ENCODE measurements at places on chromosomes 2 and 18.

DNA sequence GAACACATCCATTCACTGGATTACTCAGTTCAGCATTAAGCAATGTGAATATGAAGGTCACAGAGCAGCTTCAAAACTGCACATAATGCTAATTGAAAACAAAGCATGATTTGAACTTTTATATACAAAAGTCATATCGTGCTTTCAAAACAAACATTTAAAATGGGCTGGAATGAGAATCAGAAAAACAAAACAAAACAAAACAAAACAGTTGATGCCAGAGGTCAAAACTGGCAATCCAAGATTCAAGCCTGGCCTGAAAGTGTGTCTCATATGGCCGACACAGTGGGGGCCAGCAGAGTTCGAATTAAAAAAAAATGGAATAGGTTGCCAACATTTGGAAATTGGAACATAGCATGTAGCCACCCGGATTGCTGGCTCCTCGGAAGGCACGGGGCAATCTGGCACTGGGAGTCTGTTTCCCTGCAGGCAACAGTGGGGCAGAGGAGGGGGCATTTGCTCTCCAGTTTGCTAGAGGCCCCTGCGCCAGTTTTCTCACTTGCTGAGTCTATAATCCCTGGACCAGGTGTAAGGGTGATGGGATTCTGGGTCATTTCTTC lies 294.4 kb downstream of the ZNF521 start:
- DNase-seq: no peak

DNA sequence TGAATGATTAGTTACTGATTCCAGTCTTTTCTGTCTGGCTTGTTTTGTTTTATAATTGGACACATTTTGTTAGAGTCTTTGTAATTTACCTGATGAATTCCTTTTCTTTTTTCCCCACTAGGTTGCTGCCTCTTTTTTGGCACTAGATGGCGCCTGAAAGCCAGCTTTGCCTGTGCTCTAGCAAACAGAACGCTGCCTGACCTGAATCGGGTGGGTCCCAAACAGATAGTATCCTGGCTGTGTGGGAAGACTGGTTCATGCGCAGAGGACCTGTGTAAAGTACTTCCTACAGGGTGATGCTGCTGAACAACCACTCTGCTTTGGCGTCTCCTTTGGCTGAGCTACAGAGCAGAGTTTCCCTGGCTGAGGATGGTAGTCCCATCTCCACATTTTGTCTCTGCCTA lies 288.2 kb downstream of the IKZF2 start:
- no peak for DNase-seq

GRCh38 chr2:73324126-73324725 lies 30.9 kb upstream of the EGR4 start:
- no peak for DNase-seq

GRCh38 chr18:4658804-4659203 lies 203.7 kb upstream of the DLGAP1 start:
- DNase-seq: no peak

DNA sequence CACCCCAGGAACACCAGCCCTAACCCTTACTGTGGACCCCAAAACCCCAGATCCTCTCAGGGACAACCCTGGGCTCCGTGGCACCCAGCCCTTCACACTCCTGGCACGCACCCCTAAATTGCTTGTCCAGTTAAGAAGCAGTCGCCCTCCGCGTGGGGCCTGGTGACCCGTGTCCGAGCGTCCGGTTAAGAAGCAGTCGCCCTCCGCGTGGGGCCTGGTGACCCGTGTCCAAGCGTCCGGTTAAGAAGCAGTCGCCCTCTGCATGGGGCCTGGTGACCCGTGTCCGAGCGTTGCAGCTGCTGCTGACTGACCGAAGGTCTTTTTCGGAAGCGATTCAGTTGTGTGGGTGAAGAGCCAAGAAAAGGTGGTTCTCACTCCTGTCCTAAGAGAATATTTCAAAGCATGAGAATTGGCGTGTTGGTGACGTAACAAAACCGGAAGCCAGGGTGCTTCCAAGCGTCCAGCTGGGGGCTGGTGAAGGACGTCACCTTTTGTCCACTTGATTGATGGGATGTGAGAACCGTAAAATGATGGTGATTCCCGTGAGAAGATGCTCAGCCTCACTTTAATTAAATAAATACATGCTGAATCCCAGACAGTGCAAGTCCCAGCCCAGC lies 70.5 kb downstream of the KCNG2 start:
- DNase-seq: no peak

DNA sequence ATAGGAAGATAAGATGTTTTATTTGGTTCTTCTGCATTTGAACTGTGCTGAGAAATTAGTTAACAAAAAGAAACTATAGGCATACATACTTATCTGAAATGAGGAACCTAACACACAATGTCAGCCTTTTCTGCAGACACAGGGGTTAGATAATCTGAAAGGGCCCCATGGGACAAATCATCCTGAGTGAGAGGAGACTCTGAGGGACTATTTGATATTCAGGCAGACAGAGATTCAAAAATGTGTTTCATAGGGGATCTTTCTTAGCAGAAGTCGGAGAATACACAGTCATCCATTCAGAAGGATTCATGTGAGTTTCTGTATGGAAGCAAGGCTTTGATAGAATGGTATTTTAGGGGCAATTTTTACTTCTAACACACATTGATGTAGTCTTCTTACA lies 79.1 kb downstream of the NCKAP5 start:
- DNase-seq: no peak

GRCh38 chr2:42877511-42877910 lies 85.1 kb upstream of the HAAO start:
- DNase-seq: no peak

- no peak for DNase-seq
Observed at GRCh38 chr2:2561346-2562095, 230.4 kb upstream of the MYT1L start.

DNA sequence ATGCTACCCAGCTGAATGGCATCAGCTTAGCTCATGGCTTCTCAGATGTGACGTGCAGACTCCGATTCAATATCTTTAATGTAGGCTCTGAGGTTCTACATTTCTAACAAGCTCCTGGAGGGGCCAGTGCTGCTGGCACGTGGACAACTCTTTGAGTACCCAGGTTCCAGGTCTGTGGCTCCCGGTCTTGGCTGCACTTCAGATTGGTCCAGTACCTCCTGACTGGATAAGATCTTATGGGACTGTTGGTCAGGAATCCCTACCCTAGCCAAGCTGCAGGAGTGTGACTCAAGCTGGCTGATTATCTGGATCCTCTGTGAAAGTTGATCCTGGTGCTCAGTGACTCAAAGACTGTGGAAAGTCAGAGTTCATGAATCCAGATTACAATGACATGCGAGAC lies 222.1 kb downstream of the ANKRD30B start:
- no peak for DNase-seq

DNA sequence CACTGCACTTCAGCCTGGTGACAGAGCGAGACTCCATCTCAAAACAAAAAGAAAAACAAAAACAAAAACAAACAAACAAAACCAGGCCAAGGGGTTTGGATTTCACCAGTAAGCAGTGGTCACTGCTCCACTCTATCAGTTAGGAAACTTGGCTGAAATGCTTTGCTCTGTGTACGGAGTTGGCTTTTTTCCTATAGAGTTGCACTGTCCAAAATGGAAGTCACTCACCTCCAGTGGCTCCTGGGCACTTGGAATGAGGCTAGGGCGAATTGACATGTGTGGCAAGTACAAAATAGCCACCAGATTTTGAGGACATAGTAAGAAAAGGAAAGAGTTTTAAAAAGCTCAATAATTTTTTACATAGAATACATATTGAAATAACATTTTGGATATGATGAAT lies 228.7 kb downstream of the LOXHD1 start:
- no peak for DNase-seq

DNA sequence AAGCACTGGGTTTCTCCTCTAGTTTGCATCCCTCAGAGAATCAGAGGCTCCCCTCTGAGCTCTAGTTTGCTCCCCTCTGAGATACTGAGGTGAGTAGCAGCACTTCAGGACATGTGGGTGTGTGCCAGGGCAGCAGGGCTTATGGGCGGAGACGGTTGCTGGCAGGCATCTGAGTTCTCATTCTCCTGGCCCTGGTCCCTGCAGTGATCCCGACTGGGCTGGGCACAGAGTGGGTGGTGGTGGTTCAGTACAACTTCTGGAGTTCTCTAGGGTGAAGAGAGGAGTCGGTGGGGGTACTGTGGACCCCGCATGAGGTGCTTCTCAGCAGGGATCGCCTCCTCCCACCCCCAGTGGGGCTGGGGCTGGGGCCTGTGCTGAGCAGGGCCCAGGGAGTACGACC lies 47.9 kb downstream of the BOLA3 start:
- no peak for DNase-seq

DNA sequence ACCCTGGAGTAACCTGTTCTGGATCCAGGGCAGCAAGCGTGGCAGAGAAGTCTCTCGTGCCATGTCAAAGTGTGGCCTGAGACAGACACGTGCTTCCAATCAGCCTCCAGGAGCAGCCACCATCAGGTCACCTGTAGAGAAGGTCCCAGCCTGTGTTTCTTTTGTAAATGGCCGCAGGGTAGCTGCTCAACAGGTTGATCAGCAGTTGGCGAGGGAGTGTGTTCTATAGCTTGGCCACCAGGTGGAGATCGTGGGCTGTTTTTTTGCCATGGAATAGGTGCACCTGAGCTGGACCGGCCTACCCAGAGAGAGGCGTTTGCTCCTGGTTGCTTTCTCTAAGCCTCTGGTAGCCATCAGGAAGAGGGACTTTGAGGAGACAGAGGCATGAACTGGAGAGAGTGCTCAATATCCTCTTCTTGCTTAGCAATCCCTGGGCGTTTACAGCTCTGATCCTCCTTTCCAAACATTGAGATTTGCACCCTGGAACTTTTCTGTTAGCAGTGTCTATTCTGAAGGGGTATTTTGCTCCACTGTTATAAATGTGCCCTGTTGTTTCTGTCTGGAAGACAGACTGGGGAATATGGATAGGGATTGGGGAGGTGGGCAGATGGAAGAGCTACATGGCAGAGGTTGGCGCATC lies 34.2 kb upstream of the EN1 start:
- DNase-seq: peak; percentile 57

- no peak for DNase-seq
Observed at GRCh38 chr2:178602901-178603300, 122.6 kb downstream of the PLEKHA3 start.

DNA sequence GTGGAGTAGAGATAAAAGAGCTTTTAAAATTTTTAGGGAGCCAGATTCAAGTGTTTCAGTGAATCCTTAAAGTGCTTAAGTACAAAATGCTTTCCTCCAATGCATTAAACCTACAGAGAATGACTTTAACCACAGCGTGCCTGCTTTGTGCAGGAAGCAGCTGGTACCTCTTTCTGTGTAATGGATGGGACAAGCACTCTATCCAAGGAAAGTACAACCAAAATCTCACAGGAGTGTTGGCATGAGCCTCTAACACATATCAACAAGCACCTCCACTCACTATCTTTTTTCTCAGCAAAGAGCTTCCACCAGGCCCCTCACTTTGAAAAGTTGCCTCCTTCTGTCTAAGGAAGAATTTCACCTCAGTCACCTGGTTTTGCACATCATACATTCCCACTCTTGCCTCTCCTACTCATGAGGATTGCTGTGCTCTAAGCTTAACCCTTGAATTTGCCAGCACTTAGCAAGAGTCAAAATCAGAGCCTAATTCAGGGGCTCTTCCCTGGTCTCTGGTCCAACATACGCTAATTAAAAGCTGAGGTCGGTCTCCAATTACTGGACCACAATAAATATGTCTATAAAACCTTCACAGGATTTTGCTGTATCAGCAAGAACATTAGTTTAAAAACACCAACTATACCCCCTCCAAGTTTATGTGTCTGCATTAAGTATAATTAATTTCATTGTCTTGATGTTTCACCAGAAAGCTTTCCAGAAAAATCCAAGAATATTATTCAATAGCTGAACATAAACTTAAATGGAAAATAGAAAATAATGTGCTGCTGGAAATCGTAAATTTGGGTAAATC lies 68.9 kb downstream of the ZNF521 start:
- no peak for DNase-seq

GRCh38 chr2:9207641-9208311 lies 1.2 kb downstream of the ASAP2 start:
- DNase-seq: no peak

GRCh38 chr2:70778676-70779075 lies 10.7 kb upstream of the ADD2 start:
- DNase-seq: no peak

DNA sequence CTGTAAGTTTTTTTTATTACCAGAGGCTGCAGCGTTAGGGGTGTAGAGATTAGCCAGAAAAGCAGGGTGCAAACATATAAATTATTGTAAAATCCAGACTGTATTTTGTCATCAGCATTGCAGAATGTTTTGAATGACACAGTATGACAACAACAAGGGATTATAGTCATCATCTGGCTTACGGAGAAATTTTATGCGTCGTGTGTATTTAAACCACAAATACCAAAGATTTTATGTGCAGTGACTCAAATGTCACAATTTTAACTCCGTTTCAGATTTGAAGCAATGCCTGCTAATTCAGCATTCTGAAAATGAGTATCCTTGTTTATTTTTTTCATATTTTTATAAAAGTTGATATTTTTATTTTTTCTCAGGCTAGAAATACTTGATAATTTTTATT lies 19.4 kb upstream of the TMX3 start:
- DNase-seq: no peak

- no peak for DNase-seq
Observed at GRCh38 chr2:220277445-220277975, 650.1 kb downstream of the SLC4A3 start.

GRCh38 chr2:132873738-132874137 lies 203.7 kb upstream of the LYPD1 start:
- DNase-seq: no peak

DNA sequence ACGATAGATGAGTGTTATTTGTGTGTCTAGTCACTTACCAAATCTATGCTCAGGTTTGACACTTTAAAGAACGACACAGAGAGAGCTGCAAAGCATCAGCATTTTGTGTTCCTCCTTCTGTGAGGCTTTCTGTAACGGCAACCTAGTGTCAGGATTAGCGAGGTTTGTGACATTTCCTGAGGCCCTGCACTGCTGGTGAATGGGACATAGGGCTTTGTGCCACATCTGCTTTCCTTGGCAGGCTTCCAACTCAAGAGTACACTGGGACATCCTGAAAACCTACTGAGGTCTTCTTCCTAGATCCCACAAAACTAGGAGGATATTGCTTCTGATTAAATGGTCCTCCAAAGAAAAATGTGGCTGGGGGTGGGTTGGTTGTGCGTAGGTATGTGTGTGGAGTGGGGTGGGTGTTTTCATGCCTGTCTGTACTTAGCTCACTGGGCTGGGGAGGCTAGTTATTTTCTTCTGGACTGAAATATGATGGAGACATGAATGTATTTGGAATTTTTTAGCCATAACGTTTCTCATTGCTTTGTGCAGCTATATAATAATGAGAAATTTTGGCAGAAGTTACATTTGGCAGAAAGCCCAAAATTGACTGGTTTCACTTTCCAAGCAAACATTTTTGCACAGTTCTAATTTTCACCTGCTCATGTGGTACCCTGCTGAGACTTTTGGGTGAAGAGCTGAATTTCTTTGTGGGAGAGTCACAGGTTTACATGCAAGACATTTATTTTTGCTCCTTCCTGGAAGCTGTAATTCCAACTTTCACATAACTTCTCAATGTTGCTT lies 308.4 kb downstream of the XIRP2 start:
- DNase-seq: no peak

- DNase-seq: no peak
Observed at GRCh38 chr2:118535171-118535817, 312.2 kb downstream of the EN1 start.
